ENCODE measurements at places on chromosomes 6 and 20.

- DNase-seq: no peak
These were observed 125.9 kb downstream of the HS3ST5 start for GRCh38 chr6:114216789-114217467.

DNA sequence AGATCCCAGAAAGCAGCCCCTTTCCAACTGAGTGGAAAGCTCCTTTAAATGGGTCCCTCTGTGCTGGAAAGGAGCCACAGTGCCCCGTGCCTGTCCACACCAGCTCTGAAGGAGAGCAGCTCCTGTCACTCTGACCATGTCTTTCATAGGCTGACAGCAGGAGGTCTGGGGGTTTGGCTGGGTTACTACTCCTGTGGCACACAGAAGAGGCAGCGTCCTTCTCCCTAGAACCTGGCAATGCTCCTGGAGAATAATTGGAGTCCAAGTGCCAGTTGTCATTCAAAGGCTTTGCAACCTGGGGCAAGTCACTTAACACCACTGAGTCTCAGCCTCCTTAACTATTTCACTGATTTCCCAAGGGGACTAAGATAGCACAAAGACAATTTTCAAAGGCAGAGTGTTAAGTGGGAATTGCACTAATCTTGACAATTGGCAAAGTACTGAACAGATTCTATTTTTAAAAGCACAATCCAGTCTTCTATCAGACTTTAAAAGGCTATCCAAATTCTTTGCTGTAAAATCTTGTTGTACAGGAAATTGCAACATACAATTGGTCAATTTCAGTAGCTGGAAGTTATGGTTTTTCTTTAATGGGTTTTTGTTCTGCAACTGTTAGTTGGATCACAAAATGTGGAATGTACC, 457.2 kb downstream of the KIF16B start:
- no peak for DNase-seq

GRCh38 chr20:57601737-57602136, 18.5 kb downstream of the ZBP1 start:
- DNase-seq: no peak

GRCh38 chr6:51322505-51322904, 503.8 kb downstream of the TFAP2B start:
- DNase-seq: no peak

DNA sequence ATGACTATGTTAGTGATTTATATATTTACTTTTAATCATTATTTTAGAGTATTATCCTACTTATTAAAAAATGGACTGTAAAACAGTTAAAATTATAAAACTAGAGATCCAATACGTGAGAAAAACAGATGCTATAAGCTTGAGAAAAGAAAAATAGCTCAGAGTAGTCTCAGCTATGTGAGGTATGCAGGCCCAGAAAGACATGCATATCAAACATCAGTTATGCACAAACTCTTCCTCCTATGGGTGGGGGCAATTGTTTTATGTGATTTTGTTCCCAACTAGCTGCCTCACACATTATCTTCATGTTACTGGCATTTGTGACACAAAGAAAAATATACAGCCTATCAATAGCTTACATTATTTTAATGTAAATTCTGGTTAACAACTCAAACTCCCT, 28.8 kb downstream of the RARS2 start:
- DNase-seq: no peak

DNA sequence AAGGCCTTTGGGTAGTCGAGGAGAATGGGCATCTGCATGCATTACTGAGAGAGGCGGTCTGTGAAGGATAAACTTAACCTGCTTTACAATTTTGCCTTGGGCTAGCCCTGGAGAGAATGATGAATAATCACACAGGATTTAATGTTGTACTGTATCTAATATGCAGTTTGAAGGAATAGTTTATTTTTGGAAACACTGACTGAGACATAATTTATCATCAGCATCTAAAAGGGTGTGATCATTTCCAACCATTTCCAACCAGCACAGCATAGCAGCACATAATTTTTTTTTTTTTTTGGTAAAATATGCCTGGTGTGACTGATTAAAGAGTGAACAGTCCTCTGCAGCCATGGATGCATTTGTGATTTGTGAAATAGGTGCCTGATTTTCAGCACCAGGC, 519.5 kb downstream of the PHF3 start:
- no peak for DNase-seq

DNA sequence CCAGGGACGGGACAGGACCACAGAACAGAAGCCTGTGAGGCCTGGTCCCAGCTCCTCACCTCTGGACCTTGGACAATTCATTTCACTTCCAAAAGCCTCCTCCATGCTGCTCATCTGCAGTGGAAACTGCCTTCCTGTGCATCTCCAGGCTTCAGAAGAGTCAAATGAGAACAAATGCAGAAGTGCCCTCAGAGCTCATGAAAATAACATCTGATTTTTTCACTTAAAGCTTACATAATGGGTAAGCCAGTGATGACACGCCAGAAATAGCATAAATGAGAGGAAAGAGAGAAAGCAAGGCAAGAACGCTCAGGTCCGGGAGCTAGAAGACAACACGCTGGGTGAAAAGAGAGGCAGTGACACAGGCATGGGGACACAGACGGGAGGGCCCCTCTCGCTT, 7.9 kb downstream of the CNKSR3 start:
- no peak for DNase-seq

DNA sequence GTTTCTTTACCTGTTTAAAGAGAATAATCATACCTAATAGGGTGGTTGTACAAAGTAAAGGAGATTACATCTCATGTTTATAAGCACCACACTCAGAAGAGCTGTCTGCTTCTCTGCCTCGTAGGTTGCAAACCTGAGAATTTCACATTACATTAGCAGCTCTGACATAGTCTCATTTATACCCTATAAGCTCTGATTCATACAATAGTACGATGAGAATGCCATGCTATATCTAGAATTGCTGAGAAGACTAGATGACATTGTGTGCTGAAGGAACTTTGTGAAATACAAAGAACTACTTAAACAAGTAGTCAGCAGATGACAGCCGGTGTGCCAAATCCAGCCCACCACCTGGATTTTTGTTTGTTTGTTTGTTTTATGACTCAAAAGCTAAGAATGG, 121.2 kb downstream of the ADAT2 start:
- DNase-seq: no peak

DNA sequence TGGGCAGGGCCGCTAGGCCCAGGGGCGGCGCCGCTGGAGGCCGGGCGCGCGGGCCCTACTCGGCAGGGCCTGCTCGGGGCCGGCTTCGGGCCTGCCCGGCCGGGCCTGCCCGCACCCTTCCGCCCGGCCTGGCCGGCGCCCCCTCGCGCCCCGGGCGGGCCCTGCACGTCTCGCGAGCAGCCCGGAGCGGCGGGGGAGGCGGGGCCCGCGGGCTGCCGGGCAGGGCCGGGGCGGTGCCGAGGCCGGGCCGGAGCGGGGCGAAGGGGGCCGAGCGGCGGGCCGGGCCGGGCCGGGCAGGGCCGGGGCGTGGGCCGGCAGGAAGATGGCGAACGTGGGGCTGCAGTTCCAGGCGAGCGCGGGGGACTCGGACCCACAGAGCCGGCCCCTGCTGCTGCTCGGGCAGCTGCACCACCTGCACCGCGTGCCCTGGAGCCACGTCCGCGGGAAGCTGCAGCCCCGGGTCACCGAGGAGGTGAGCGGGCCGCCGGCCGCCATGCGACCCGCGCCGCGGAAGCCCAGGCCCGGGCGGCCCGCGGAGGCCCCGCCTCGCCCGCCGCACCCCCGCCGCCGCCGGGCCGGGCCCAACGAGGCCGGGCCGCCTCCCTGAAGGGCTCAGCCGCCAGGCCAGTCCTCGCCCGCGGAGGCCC, at the start of gene NPEPL1:
NPEPL1 (plus strand) TSS at position 222 of the 647 bp plus-strand sequence; CDS start at position 323, 101 bp downstream.
- DNase-seq: peak; percentile 56

- no peak for DNase-seq
These were observed 6.7 kb upstream of the IRF4 start for GRCh38 chr6:384898-385297.

- DNase-seq: no peak
These were observed 39.2 kb downstream of the CCN2 start for GRCh38 chr6:131911951-131912350.

DNA sequence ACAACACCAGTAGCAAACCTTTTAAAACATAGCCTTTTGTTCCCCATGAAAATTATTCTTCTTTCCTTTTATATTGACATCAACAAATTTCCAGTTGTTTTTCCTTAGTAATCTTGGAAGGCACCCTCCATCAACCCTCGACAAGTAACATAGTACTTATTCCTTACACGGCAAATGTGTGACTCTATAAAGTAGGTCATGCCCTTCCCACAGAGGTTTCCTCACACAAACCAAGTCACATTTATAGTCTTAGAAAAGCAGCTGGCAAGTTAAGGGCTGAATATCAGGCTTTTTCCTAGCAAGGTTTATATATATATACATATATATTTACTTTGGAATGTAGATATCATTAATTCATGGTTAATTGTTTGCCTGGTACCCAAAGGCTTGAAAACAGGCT, 371.5 kb downstream of the SYNE1 start:
- DNase-seq: no peak

- no peak for DNase-seq
These were observed 256.6 kb upstream of the EPHA7 start for GRCh38 chr6:93675856-93676417.

GRCh38 chr20:19022118-19022575, 190.3 kb upstream of the SLC24A3 start:
- no peak for DNase-seq

DNA sequence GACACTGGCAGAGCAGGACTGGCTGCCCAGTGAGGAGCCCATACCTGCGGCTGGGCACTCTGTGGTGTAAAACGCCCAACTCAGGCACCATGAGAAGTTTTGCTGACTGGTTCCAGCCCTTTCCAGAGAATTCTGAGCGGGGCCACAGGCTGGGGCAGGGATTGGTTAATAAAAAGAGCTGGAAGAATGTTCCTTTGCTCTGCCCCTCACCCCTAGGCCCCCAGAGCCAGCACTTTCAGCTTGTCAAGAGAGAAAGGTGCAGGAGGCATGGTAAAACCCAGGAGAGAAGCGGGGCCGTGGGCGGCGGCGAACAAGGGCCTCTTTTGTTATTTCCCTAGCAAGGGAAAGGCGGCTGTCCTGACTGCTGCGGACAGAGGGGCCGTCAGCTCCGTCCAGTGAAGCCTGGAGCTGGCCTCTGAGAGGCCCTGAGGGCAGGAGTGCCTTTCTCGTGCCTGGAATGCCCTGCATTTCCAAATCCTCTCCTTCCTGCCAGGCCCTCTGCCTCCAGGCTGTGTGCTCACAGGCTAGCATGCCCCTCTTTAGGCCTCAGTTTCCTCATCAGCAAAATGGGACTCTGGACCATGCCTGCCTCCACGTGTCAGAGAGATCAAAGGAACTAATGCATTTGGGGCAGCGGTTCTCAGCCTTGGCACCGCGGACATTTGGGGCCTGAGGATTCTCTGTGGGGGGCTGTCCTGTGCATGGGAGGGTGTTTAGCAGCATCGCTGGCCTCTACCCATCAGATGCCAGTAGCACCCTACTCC, 12.9 kb downstream of the SLC13A3 start:
- DNase-seq: no peak

- no peak for DNase-seq
These were observed 36.0 kb upstream of the KLHL31 start for GRCh38 chr6:53701333-53702218.

DNA sequence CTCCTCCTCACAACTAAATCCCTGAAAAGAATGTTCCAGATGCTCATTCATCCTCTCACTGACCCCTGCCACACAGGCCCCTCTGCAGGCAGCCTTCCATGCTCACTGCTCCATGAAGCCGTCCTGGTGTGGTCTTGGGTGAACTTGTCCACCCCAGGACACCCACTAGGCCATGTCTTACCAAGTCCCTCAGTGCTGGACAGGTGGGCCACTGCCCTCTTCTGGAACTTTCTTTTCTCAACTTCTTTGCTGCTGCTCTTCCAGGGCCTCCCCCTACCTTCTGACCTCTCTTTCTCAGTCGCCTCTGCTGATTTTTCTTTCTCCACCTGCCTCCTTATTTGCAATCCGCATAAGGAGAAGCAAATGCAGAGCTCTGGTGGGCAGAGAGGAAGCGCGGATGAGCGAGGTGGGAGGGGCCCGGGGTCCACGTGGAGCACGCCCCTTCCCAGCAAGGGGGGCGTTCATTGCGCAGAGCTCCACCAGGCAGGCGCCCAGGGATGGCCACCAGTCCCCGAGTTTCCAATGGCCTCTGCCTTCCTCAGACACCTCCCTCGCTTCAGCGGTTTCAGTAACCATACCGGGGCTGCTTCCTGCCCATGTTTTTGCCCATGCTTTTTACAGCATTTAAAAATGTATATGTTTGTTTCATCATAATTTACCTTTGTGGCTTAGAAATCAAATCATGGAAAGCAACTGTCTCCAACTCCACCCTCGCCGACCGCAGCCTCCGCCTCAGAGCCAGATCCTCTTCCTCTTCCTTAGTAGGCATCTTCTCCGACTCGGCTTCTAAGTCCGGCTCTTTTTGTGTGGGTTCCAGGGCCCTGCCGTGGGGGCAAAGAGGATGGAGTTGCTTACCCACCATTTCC, 129.6 kb downstream of the ZDHHC14 start:
- no peak for DNase-seq

DNA sequence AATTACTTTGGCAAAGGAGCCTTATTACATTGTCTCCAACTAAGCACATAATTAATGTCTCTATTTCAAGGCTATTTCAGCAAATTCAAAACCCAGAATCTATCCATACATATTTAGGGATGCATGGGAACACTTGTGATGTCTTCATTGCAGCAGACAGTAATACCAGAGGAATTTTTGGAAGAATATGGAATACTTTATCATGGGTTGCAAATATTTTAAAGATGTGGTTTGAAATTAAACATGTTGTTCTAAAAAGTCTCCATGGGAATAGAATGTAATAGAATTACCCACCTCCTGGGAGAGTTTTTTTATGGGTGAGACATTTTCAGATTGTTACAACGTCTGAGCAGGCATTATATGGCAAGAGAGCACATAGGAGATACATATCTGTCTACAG, 170.8 kb downstream of the KCNQ5 start:
- DNase-seq: no peak

- DNase-seq: no peak
These were observed 54.5 kb downstream of the IPCEF1 start for GRCh38 chr6:154301839-154302752.

DNA sequence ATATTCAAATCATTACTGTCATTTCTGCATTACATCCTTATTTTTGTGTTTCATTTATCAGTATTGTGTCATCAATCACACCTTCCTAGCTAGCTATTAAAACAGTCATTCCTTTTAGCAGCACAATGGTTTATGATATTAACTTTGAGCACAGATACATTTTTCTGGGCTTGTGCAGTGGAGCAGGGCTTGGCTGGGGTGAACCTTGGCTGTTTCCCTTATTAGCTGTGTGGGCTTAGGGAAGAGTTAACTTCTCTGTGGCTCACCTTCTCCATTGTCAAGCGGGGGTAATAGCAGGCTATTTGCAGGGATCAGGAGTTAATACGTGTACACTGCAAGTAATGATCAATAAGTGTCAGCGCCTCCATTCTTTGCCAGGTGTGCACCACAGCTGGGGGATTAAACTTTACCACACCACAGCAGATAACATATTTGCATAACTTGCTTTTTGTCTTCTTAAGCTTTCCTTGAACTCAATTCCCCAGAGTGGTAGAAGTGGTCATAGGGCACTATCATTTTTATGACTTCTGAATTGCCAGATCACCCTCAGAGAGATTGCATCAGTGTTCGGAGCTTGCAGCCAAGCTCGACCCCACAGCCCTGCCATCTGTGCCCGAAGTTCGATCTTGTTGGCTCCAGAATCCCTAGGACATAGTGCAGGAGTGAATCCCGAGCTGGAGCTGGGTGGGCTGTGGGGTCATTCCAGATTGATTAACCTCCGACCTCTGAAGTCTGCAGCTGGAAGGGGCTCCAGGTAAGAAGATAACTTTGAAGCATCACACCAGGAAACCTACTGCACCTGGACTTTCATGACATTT, 1.5 kb upstream of the PYGB start:
- no peak for DNase-seq

GRCh38 chr6:14945461-14946185, 300.2 kb upstream of the JARID2 start:
- DNase-seq: no peak

GRCh38 chr6:163589387-163589786, 174.9 kb downstream of the QKI start:
- DNase-seq: no peak
